ENCODE measurements at places on chromosomes 7 and 10.

DNA sequence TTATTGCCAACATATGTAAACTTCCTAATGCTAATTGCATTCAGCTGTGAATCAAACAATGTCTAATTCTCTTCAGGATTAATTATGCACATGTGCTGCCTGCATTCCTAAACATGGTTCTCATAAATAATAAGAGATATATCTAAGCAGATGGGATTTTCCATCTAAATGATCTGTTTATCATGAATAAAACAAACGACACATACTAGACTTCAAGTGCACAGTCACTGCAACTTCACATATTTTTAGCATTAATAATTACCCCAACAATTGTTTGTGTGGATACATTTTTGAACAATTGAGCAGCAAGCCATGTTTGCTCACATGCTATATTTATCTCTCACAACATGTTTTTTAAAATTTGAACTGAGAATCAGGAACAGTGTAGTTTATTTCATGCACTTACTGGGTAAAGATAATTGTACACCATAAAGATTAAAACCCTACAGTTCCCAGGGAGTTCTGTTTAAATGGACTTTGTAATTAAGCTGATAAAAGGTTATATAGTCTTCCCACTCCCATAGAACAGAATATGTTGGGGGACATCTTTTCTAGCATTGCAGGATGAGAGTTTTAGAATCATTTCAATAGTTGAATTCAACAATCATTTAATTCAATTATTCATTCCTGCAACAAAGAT is 378.5 kb downstream of the MDFIC start:
- DNase-seq: no peak

GRCh38 chr7:95997632-95998031 is 225.3 kb downstream of the DYNC1I1 start:
- DNase-seq: no peak

- DNase-seq: no peak
Measured at GRCh38 chr10:1215862-1216573, 159.8 kb downstream of the WDR37 start.

DNA sequence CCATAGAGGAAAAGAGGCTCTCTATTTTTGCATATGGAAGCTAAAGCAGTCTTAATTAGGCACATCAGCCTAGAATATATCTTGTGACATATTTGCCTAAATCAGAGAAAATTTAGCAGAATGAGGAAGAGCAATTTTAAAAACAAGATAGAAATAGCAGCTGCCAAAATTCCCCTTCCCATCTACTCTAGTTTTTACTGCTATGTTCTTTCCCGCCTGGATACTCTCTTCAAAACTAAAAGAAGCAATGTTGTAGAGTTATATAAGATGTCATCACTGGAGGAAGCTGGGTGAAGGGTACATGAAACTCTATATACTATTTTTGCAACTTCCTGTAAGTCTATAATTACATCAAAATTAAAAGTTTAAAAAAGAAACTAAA is 87.0 kb downstream of the ARMH3 start:
- no peak for DNase-seq

DNA sequence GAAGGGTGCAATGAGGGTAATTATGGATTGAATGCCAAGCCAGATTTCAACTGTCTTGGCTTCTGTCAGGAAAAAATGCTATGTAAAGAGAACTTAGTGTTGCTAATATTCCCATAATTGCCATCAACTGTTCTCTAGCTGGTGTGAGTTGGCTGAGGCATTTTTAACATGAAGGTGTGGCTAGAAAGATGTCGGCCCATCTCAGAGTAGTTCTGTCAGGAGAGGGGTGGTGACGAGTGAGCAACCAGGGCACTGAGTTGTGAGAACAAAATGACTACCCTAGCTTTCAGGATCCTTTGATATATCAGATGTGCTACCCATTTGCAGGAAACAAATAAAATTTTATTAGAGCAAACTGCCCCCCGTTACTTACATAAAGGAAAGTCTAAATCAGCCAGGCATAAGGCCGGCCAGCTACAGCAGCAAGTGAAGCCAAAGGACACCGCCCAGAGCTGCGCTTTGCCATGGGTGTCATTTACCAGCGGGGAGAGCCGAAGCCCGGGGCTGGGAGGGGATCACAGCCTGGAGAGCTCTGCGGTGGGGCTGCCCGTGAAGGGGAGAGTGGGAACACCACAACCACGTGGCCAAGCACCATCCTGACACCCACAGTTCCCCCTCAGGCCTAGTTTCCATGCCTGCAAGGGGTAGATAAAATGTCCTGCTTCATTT is 141.4 kb downstream of the ICA1 start:
- no peak for DNase-seq

- DNase-seq: no peak
Measured at GRCh38 chr7:138864667-138865066, 66.7 kb upstream of the ATP6V0A4 start.

GRCh38 chr7:54015251-54015650 is 526.9 kb upstream of the VSTM2A start:
- DNase-seq: no peak

Data from A673 (cell line).